ENCODE measurements at places on chromosomes 3 and 15.

- H3K27ac ChIP-seq, result no peak overlapping the region
- no peaks in the 10 kb centered on the region for H3K36me3 ChIP-seq
- no peak overlapping the region for H3K4me3 ChIP-seq
- no peaks in the 10 kb centered on the region for H3K4me1 ChIP-seq
- H3K27me3 ChIP-seq, result no peaks in the 10 kb centered on the region
Observed at GRCh38 chr3:125428216-125428830, 53.2 kb upstream of the ZNF148 start.

- no peak for ATAC-seq
- no peaks in the 10 kb centered on the region for H3K36me3 ChIP-seq
- H3K4me1 ChIP-seq, result peaks cover 4% of the 10 kb centered on the region
- H3K27ac ChIP-seq, result no peak overlapping the region
- no peaks in the 10 kb centered on the region for H3K27me3 ChIP-seq
Observed at GRCh38 chr15:70169147-70169546, 71.4 kb upstream of the TLE3 start.

GRCh38 chr3:143952569-143953072 is 19.0 kb upstream of the DIPK2A start:
- H3K27ac ChIP-seq, result no peak overlapping the region
- no peak overlapping the region for H3K4me3 ChIP-seq
- H3K4me1 ChIP-seq, result no peaks in the 10 kb centered on the region
- ATAC-seq, result no peak

GRCh38 chr3:27511724-27512422 is 27.7 kb upstream of the SLC4A7 start:
- H3K36me3 ChIP-seq, result no peaks in the 10 kb centered on the region
- H3K27ac ChIP-seq, result no peak overlapping the region
- H3K27me3 ChIP-seq, result no peaks in the 10 kb centered on the region
- H3K4me1 ChIP-seq, result no peaks in the 10 kb centered on the region
- no peak overlapping the region for H3K4me3 ChIP-seq

DNA sequence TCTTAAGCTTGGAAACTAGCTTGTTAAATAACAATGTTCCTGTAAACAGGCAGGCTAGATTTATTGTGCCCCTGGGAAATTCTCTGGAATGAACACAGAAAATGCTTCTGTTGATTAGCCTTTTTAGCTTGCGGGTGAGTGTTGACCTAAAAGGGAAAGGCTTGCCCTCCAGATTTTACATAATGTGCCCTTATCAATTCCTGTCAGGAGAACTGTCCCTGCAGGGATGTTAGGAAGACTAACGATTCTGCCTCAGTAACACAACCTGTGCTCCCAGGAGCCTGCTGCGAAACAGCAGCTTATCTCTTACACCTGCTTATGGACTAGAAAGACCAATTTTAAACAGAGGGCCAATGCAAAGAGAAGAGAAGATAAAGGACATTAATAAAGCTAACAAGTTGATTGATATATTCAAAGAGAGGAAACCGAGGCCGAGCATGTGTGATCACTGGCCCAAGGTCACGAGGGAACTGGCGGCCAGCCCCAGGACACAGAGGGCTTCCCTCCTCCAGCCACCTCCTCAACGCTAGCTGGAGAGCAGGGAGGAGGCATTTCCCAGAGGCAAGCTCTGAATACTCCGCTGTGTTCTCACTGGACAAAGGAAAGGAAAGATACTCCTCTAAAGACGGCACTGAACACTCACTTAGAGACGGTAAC is 48.4 kb upstream of the TJP1 start:
- H3K36me3 ChIP-seq, result no peaks in the 10 kb centered on the region
- H3K4me3 ChIP-seq, result no peak overlapping the region
- H3K27ac ChIP-seq, result peak overlapping the region; percentile 55
- no peaks in the 10 kb centered on the region for H3K4me1 ChIP-seq
- peak; percentile 50 for ATAC-seq
- H3K27me3 ChIP-seq, result no peaks in the 10 kb centered on the region

DNA sequence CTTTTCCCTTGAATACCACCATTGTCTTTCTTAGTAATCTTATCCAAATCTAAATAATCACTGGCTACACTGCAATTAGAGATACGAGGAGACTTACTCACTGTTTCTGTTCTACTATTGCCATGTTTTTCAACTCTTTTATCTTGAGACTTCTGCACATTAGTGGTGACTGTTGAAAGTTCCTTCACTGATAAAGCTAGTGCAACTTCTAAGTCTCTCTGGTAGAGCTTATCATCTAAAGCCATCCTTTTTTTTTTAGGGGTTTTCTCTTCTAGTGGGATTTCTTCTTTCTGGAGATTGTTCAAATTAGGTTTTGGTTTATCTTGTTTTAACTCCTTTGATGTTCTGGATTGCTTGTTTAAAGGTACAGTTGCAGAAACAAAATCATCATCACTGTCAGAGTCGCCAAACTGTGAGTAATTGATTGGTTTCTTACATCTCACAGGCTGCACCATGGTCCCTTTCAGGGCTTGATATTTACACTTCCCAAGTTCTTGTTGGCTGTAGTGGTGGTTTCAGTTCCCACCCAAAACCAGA is 37.7 kb downstream of the NCK1 start:
- peaks cover 7% of the 10 kb centered on the region for H3K36me3 ChIP-seq
- no peak for ATAC-seq
- H3K4me3 ChIP-seq, result no peak overlapping the region
- H3K27me3 ChIP-seq, result no peaks in the 10 kb centered on the region
- no peak overlapping the region for H3K27ac ChIP-seq
- H3K4me1 ChIP-seq, result peaks cover 4% of the 10 kb centered on the region

GRCh38 chr3:141411251-141411771 is 43.0 kb downstream of the ZBTB38 start:
- peak overlapping the region; percentile 99 for H3K27ac ChIP-seq
- no peak overlapping the region for H3K4me3 ChIP-seq
- no peak for ATAC-seq
- peaks cover 98% of the 10 kb centered on the region for H3K4me1 ChIP-seq
- no peaks in the 10 kb centered on the region for H3K27me3 ChIP-seq

- no peak overlapping the region for H3K27ac ChIP-seq
- H3K36me3 ChIP-seq, result no peaks in the 10 kb centered on the region
- H3K4me1 ChIP-seq, result no peaks in the 10 kb centered on the region
- no peaks in the 10 kb centered on the region for H3K27me3 ChIP-seq
- no peak overlapping the region for H3K4me3 ChIP-seq
- ATAC-seq, result no peak
Observed at GRCh38 chr3:152083135-152083534, 185.6 kb upstream of the MBNL1 start.

- no peak overlapping the region for H3K27ac ChIP-seq
- H3K4me3 ChIP-seq, result no peak overlapping the region
- H3K4me1 ChIP-seq, result no peaks in the 10 kb centered on the region
- H3K36me3 ChIP-seq, result no peaks in the 10 kb centered on the region
Observed at GRCh38 chr15:73851689-73852088, 21.7 kb upstream of the TBC1D21 start.
